HT1080 (cell line): ENCODE measurements at places on chromosomes 5 and 9.
A peak's percentile ranks its signal among the peaks of the same experiment; 100 is the strongest.

DNA sequence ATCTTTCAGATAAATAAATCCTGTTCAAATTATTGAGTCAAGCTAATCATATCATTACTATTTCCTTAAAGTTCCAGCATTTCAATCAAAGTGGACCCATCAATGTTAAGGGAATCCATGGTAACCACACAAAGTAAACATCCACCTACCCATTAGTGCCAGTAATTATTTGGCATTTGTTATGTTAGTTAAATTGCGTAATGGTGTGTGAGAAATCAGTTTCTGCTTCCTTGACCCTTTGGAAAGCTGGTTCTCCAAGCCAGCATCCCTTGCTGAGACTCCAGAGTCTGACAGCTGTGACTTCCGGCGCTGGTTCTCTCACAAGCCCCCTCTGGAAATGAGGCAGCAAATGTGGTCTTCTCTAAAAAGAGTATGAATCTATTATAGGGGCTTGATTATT, 308.6 kb upstream of the EFNA5 start:
- DNase-seq = no peak

DNA sequence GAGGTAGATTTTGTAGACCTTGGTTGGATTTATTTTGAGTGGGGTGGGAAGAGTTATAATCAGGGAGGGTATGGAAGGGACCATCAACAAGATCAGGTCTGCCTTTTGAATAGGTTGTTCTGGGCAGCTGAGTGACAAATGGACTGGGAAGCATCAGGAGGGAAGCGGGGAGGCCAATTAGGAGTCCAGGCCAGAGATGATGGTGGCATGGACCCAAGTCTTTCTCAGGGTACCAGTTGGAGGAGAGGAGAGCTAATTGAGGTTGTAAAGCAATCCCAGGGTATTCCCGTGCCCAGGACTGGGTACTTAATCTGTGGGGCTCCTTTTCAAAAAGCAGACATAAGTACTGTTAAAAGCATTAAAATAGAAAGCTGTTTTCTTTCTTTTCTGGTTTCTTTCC, 88.9 kb downstream of the ARHGAP26 start:
- DNase-seq = no peak

DNA sequence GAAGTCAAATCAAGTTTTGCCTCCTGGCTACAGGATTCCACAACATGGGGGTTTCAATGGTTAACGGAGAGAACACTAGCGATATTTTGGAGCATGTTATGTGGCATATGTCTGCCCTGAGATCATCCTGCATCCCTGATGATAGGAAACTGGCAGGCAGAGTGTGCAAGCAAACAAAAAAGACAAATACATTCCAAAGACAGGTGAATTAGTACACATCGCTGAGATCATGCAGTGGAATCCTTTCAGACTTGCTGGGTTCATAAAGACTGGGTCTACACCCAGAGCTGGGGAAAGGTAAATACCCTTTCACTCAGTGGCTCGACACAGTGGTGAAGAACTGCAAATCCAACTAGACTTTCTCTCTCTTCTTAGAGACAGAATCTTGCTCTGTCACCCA, 286.5 kb downstream of the EFNA5 start:
- no peak for DNase-seq

DNA sequence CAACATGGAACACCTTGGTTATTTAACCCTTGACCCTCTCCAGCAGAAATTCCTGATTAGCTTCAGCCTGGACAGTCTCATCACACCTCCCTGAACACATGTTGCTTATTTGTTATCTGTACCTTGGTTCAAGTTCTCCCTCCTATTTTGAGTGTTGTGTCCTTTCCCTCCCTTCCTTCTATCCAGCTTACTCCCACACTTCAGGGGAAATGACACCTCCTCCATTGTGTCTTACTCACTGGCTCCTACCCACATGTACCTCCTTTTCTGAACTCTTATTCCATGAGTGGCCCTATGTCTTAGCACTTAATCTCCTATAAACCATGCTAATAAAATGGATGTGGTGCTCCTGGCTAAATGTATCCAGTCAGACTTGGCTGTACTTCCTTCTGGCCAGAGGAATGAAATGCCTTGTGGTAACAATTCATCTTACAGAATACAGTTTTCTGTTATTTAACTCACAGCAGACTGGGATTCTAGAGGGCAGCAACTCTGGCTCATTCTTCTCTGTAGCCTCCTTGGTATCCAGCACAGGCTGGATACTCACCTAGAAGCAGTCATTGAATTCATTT, 11.2 kb downstream of the LIX1 start:
- peak; percentile 30 for DNase-seq

DNA sequence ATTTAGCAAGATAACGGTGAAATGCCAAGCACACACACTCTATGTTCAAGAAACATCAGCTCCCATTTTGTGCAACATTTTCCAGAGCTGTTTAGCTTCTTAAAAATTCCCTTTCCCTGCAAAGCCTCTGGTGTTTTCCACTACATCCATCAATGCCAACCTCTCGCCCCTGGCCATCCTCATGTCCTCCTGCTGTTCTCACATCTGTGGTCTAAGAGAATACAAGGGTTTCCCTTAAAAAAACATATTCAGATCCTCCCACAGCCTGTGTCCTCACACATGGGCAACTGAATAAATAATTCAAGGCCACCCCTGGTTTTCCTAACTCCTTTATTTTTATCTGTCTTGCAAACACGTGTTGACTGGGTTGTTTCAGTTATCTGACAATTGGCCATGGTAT, 70.3 kb downstream of the PAPPA start:
- DNase-seq = no peak

DNA sequence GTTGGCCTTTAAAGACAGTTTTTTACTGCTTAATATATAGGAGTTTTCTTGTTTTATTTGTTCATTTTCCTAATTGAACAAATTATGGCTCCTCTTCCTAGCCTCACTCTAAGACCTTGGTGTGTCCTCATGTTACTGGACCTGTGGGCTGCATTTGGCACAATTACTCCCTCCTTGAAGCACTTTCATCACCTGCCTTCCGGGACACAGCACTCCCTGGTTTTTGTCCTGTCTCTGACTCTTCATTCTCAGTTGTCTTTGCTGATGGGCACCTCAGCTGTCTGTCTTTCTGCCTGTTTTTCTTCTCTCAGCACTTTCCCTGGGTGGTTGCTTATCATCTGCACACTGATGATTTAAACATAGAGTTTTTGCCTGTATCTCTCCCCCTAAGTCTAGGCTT, 13.6 kb downstream of the GTF3C4 start:
- DNase-seq = no peak

GRCh38 chr9:119859128-119859527, 489.9 kb upstream of the BRINP1 start:
- DNase-seq = no peak

GRCh38 chr5:142134331-142135010, 25.9 kb downstream of the NDFIP1 start:
- no peak for DNase-seq

- DNase-seq = no peak
Measured at GRCh38 chr9:111985315-111985714, 88.7 kb downstream of the UGCG start.

DNA sequence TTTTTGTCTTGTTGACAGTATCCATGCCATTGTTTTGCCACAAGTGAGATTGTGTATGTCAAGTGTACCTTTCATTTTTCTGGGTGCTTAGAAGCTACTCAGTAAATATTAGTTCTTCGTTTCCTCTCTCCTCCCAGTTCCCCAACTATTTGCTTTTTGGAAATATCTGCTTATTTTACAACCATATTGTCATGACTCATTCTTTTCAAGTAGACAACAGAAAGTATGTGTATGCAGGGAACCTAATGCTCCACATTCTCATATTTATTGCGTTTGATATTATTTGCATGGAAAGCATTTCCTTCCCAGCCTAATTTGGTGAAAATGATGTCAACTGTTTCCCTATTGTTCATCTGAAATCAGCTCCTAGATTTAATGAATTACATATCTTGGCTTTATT, 483.7 kb upstream of the RIOK2 start:
- DNase-seq = no peak

GRCh38 chr9:124006448-124007361, 4.9 kb upstream of the LHX2 start:
- no peak for DNase-seq

DNA sequence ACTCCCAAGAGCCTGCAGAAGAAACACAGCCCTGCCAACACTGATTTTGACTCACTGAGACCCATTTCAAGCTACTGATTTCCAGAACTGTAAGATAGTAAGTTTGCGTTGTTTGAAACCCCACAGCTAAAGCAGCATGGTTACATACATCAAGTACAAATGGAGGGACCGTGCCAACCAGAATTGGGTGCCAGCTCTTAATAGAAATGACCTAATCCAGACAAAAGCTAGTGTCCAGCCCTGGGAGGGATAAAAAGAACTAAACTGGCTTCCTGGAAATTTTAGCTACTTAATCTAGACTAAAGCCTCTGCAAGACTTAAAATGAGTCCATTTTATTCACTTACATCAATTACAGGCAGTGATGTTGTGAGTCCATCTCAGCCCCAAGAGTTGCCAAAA, 122.6 kb downstream of the ADAMTS12 start:
- DNase-seq = no peak

DNA sequence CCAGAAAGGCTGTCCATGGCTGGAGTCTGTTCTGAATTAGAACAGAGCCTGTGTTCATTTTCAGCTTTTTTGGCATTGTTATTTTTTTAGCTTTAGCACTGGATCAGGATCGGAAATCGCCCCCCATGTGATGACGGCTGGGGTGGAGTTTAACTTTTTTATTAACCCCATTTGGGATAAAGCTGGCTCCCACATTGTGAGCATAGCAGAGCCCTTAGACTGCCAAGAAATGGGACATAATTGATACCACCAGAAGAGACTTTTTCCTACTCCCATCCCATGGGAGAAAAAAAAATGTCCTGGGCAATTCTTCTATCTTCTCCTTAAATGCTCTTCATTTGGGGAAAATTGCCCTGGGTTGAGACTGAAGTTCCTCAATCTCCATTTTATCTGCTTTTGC, 52.4 kb downstream of the SLIT3 start:
- no peak for DNase-seq

- DNase-seq = no peak
Measured at GRCh38 chr9:37880916-37881479, 22.9 kb downstream of the SLC25A51 start.

DNA sequence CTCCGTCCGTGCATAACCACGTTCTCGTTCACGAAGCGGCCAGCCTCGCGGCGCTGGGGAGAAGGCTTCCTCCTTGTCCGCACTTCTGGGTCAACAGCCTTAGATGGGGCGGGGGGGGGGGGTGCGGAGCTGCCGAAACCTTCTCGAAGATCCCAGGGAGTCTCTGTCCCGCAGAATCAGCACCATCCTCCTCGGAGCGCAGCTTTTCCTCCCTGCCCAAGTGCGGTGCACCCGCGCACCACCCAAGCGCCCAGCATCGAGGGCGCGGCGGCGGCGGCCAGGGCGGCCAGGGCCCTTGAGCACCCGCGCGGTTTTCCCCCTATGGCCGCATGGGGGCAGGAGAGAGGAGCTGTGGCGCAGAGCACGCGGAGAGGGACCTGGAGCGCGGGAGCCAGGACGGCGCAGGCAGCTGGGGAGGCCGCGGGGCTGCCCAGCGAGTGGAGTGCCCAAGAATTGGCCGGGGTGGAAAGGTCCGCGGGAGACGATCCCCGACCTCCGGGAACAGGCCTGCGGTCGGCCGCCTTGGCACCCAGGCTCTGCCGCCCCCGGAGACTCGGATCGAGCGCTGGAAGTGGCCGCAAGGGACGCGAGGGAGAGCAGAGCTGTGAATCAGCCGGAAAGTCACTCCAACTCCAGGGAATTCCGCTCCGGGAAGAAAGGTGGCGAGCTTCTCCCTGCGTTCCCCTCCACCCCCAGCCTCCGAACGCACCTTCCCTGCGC, 43.1 kb downstream of the TMEM174 start:
- DNase-seq = peak; percentile 72

- DNase-seq = no peak
Measured at GRCh38 chr9:78510035-78510434, 213.1 kb downstream of the PSAT1 start.

DNA sequence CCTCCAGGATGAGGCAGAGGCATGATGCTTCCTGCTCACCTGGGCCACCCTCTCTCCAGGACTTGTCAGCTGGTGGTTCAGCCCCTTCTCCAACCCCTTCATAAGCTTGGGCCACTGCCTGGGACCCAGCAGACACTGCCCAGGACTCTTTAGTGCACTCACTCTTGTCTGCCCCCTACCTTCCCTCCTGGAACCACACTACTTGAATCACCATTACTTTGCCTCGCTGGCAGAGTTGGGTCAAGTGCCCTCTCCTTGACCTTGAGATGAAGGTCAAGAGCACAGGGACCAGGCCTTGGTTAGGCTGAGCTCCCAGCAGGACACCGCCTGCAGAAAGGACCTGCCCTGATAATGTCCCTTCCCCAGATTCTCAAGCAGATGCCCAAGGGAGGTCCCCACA, 8.5 kb upstream of the ENDOG start:
- no peak for DNase-seq

- no peak for DNase-seq
Measured at GRCh38 chr9:76218886-76219445, 175.3 kb downstream of the RFK start.

DNA sequence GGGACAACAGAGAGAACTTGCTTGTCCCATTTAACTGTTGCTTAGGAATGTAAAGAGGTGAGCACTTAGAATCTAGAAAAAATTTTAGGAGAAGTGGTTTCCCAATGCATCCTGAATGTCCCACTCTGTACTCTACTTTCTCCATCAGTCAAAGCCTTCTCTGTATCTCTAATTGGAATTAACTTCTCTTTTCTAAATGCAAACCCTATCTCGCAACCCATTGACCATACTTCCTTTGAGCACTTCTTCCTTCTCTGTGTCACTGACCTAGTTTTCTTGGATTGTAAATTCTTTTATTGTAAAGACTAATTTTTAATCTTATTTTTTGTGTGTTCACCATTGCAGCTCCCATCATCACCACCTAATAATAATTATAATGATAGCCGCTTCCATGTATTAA, 33.3 kb downstream of the ADRB2 start:
- DNase-seq = no peak

DNA sequence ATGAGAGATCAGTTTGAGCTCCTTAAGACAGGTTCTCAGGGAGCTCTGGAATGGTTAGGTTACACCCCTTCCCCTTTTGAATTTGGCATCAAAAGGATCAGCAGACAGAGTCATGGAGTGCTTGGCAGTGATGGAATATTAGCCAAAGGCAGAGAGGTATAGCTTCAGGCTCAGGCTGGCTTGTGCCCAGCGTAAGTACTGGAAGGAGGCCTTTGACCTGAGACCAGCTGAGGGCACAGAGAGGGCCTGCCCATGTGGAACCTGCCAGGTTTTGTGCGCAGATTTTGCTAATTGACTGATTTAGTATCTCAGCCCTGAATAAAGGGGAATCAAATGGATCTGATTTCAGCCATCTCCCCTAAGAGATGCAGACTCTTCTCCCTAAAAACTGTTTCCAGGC, 81.5 kb downstream of the RGS3 start:
- DNase-seq = no peak

DNA sequence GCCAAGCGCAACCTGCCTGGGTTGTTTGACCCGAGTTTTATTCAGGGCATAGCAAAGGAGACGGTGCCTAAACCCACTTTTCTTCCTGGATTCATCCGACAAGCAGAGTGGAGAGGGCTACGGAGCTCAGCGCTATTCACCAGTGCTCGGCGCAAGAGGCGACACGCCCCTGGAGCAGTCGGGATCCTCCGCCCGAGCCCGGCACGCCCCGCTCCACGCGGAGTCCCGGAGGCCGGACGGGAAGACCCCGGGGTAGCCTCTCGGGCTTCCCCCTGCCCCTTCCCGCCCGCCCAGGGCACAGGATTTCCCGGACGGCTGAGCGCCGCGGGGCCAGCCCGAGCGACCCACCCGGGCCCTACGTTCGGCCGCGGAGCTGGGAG, 427 bp downstream of the SERINC5 start:
- DNase-seq = peak; percentile 37

- DNase-seq = no peak
Measured at GRCh38 chr5:180197016-180197702, 11.9 kb downstream of the RASGEF1C start.
